Suppressor macrophage treated with lipopolysaccharide for 4 hours (primary cell): ENCODE measurements at places on chromosomes 11 and 22.

DNA sequence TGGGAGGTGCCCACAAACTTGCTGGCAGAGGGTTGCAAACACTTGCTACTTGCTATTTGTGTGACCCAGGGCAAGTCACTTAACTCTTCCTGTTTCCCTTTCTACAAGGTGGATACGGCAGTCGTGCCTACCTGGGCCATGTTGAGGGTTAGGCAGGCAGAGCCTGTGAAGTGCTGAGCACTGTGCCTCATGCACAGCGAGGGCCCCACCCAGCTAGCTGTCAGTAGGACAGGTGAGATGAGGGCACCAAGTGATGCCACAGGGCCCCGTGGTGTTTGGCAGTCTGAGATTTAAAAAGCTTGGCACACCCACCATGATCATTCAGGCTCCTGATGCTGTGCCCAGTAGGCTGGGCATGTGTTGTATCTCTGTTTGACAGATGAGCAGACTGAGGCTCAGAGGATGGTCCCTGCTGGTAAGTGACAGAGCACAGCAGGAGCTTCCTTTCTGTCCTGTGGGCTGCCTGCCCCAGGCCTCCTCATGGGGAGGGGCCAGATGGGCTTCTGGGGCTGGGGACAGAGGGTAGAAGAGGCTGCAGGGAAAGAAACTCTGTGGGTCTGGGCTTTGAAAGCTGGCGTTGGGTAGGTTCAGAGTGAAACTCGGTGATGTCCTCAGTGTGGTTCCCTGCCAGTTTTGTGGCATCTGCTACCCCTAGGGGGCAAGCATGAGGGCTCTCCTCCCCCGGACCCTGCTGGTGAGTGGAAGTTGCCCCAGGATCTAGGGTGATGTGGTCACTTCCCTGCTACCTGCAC lies 59.3 kb downstream of the TSPAN18 start:
- DNase-seq, result no peak

GRCh38 chr11:10878408-10879214 lies 20.8 kb upstream of the ZBED5 start:
- peak; percentile 83 for DNase-seq

- DNase-seq, result no peak
These were observed 453 bp upstream of the MAFF start for GRCh38 chr22:38201371-38201710.

DNA sequence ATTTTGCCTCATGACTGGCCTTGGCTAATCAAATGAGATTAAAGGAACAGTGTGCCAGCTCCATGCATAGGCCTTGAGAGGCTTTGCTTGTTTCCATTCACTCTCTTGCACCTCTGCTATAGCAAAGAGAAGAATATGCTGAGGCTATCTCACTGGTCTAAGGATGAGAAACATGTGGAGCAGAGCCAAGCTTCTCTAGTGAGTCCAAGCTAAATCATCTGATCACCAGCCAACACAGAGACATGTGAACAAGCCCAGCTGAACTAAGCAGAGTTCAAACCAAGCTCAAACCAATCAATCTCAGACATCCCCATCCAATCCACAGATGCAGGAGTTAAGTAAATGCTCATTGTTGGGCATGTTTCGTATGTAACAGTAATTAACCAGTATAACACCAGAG lies 69.4 kb upstream of the API5 start:
- no peak for DNase-seq

- no peak for DNase-seq
These were observed 259.5 kb upstream of the CCDC90B start for GRCh38 chr11:83545494-83546260.

DNA sequence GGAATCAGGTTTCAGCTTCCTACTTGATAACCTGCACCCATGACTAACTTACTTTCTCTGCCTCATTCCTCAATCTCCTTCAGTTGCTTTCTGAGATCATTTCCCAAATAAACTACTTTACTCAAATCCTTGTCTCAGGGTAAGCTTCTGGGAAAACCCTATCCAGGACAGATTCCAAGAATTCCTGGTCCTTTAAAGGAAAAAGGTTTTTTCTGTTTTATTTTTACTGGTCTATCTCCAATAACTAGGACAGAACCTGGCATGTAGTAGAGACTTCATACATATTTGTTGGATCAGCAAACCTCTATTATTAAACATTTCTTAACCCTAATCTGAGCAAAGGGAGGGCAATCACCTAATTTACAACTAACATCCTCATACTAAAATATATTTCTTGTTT lies 910.5 kb upstream of the CHORDC1 start:
- no peak for DNase-seq

- peak; percentile 41 for DNase-seq
These were observed 47.0 kb upstream of the SUSD2 start for GRCh38 chr22:24134090-24134846.

DNA sequence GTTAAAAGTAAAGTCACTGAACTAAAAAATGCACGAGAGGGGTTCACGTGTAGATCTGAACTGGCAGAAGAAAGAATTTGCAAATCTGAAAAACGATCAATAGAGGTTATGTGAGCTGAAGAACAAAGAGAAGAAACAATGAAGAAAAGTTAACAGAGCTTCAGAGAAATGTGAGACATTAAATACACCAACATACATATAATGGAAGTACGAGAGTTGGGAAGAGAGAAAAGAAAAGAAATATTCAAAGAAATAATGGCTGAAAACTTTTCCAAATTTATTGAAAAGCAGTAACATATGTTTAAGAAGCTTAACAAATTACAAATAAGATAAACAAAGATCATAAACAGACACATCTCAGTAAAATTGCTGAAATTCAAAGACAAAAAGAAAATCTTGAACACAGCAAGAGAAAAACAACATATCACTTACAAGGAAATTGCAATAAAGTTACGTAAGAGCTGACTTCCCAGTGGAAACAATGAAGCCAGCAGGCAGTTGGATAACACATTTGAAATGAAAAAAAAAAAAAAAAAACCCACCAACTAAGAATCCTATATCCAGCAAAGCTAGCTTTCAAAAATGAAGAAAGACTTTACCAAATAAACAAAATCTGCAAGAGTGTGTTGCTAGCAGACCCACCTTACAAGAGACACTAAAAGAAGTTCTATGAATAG lies 56.8 kb downstream of the EMSY start:
- DNase-seq, result no peak

DNA sequence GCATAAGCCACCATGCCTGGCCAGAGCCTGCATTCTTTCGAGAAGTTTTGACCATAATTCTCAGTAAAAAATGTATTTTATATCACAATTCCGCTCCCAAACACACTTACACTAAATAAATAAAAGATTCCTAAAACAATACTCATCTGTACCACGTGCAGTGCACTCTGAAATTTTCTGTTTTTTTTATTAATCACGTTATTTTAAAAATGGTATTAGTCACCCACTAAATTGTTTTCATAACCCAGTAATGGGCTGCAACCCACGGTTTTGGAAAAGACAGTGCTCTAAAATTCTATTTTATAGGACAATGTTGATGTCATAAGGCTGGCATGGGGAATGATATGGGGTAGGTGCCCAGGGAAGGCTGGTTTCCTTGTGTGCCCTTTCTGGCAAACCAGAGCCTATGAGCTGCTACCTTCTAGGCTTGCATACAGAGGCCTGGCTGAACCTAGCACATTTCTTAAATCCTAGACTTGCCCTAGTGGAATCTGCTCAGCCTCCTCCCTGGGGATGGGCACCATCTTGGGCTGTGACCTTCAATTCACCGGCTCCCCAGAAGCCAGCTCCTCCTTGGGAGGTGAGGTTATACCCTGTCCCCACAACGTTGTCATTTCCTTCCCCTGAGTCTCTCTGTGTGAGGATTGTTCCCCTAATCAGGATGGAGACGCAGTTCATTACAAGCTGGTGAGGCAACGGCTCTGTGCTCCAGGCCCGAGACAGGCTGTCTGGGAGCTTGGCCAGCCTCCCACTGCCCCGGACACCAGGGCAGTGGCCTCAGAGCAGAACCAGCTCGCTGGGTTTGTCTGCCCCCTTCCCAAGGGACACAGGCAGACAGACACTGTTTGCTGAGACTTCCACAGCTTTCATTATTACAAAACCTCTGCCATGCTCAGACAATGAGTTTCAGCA lies 116.5 kb upstream of the NAV2 start:
- DNase-seq, result no peak

DNA sequence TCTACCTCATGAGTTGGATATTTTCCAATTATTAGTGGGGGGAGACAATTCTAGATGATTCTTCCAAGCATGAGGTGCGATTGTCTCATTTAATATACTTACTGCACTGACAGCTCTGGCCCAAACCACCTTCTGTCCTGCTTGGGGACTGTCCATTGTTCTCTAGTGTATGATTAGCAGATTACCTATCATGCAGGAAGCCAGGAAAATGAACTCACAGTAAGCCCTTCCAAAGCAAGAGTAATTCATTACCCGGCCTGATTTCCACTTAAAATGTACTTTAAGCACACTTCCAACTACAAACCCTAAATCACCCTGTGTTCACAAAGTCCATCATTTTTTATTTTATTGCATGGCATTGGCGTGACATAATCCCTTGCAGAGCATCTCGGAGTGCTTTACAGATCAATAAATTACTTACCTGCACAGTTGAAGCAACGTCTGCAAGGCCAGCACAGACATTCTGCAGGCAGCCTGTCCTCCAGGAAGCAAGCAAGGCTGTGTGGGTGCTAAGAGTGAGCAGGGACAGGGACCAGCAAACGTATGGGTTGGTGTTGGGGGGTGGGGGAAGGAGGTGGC lies 838.2 kb downstream of the NTM start:
- DNase-seq, result no peak

DNA sequence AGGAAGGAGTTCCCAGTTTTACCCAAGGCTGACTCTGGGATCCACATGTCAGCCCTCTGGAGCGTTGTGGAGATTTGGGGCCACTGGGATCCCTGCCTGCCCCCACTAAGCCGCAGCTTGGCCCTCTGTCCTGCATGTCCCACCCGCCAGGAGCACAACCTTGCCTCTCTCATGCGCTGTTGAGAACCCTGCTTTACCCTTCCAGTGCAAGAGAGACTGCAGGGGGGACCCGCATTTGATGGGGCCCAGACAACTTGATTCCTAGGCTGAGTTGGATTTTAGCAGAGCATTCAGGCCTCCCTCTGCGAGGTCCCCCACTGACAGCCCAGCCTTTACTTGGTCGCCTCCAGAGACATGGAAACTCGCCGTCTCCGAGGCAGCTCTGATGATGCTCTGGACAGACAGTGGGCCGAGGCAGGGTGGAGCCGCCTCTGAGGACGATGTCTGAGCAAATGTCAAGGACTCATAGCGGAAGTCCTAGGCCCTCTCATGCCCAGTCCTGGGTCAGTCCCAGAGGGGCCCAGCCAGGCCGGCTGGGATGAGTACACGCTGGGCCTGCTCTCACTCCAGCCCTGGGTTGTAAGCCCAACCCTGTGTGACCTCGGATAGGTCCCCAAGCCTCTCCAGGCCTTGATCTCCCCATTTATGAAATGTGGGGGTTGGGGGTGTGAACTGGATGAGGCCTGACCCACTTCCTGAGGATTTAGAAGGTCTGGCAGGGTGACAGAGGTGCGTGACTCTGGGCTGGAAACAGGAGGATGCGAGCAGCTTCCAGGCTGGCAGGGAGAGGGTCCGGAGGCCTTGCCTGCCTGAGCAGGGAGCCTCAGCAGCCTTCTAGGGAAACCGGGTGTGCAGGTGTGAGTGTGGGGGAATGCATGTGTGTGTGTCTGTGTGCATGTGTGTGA lies 630 bp downstream of the CD5 start:
- no peak for DNase-seq
